ENCODE measurements at places on chromosomes 3 and 15. TPM values are rescaled to one million over a fixed set of nuclear protein-coding genes. Genes with fewer than 3 reads are reported as not detected.

GRCh38 chr3:124845406-124845805 lies 41.8 kb downstream of the ITGB5 start:
- H3K4me3 ChIP-seq = no peak overlapping the region
- H3K4me1 ChIP-seq = no peaks in the 10 kb centered on the region
- H3K27me3 ChIP-seq = no peaks in the 10 kb centered on the region
- no peak for DNase-seq

DNA sequence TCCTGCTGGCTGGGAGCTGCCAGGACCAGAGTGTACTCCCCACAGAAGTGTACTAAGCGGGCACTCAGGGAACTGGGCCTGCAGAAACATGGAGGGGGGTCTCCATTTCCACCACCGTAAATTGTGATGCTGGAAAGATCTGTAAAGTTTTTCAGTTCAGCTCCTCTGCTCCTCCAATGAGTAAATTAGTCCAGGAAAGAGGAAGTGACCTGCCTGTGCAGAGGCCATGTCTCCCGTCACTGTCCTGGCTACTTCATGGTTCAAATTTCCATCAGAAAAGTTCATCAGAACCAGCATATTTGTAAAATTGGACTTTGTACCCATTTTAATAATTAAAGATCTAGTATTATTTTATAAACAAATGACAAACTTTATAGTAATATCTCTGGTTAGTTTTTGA lies 226.7 kb upstream of the THBS1 start:
- peaks cover 19% of the 10 kb centered on the region for H3K4me1 ChIP-seq
- H3K27ac ChIP-seq = no peak overlapping the region
- no peak for DNase-seq
- no peaks in the 10 kb centered on the region for H3K27me3 ChIP-seq
- no peaks in the 10 kb centered on the region for H3K36me3 ChIP-seq

DNA sequence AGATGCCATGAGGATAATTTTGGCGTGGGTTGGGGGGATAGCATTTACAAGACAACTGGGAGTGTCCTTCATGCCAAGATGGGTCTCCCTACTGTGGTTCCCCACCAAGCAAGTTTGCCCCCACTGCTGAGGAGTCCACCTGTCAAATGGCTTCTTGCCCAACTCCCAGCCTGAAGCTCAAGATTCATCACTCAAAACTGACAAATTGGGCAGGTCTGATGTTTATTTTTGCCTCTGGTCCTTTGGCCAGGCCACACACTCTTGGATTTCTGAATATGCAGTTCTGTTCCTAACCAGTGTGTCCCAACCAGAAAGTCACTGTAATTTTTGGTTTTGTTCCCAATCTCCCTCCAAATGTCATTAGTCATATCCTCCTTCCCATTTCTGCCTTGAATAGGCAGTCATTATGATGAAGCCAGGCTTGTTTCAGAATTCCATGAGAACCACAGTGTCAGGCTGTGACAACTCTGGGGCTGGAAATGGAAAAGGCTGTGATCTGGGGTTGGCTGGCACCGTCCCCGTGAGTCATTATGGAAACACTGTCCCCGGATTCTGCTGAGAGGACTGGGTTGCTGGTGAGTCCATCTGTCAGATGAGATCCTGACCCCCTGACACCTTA lies 29.3 kb upstream of the MEF2A start:
- DNase-seq = peak; percentile 12
- H3K4me1 ChIP-seq = no peaks in the 10 kb centered on the region
- no peak overlapping the region for H3K4me3 ChIP-seq

DNA sequence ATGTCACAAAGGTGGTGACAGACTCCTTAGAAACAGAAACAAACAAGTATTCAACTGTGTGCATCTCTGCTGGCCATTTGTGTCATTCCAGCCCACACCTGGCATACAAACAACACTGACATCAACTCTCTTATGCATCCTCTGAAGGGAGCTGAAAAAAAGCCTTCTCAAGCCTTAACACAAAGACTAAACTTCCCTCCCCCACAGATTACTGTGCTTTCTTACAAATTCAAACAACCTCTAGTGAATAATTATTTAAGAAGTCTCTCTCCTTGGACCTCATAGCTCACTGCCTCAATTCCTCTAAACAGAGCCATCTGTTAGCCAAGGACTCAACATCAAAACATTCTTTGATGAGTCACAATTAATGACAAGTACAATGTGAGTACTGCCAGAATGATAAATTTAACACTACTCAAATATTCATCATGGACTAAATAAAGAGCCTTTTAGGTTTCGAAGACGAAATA lies 132.1 kb downstream of the WDR76 start:
- no peaks in the 10 kb centered on the region for H3K36me3 ChIP-seq
- DNase-seq = no peak
- no peaks in the 10 kb centered on the region for H3K27me3 ChIP-seq
- H3K4me1 ChIP-seq = no peaks in the 10 kb centered on the region
- no peak overlapping the region for H3K27ac ChIP-seq

GRCh38 chr3:165642761-165643420 lies 194.3 kb downstream of the BCHE start:
- DNase-seq = no peak
- no peaks in the 10 kb centered on the region for H3K27me3 ChIP-seq
- H3K4me3 ChIP-seq = no peak overlapping the region
- no peak overlapping the region for H3K27ac ChIP-seq
- H3K4me1 ChIP-seq = no peaks in the 10 kb centered on the region

DNA sequence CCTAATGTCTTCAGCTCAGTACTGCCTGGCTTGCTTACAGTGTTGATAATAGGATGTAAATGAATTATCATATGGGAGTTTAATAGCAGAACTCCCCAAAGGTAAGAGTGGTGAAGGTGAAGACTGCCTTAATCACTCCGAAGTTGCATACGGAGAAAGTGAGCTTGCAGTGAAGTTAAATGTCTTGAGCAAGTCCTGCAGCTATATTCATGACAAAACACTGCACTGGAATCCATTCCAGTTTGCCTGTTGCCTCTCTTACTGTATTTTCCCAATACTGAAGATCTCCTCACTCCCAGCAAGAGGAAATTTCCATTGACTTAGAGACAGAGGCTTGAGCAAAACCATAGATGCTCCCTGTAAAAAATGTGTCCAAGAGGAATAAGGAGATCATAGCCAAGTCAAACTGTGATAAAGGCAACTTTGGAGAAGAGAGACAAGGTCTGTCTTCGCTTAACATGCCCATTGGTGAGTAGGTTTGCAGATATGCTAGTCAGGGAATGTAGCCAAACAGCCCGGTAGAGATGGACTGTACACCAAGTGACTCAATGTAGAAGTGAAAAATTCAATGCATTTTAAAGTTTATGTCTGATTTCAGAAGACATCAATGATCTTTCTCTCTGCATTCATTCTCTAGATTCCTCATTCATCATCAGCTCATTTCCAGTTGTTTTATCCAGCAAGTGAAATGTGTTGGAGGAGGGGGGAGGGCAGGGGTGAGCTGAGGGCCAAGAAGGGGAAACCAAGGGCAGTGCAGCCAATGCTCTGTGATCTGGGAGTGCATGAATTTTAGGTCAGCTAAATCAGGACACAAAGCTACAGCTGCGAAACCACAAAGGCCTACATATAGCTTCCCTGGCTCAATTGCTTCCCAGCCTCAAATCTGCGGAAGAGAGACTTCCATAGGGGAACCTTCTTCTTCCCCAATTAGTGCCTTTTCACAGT lies 667.1 kb upstream of the NR2F2 start:
- H3K27ac ChIP-seq = no peak overlapping the region
- no peak overlapping the region for H3K4me3 ChIP-seq
- H3K27me3 ChIP-seq = no peaks in the 10 kb centered on the region
- no peak for DNase-seq
- H3K36me3 ChIP-seq = no peaks in the 10 kb centered on the region
- no peaks in the 10 kb centered on the region for H3K4me1 ChIP-seq

DNA sequence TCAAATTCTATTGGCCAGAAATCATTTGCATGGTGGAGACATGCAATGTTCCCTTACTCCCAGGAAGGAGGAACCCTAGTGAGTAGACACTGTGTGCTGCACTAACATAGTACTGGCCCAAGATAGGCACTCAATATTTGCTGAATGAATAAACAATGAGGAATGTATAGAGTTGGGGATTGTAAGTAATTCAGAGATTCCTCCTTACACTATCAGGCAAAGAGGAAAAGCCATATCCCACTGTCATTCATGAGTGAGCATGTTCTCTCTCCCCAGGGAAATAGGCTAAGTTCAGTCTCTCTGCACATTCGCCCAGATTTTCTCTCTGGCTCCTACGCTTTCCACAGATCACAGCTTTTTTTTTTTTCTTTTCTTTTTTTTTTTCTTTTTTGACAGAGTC lies 154.9 kb upstream of the WNT5A start:
- no peak overlapping the region for H3K27ac ChIP-seq
- H3K4me3 ChIP-seq = no peak overlapping the region

- DNase-seq = no peak
- no peak overlapping the region for H3K4me3 ChIP-seq
- no peaks in the 10 kb centered on the region for H3K27me3 ChIP-seq
- H3K36me3 ChIP-seq = no peaks in the 10 kb centered on the region
- H3K27ac ChIP-seq = no peak overlapping the region
Observed at GRCh38 chr15:53106505-53107286, 316.6 kb upstream of the ONECUT1 start.

- no peak overlapping the region for H3K4me3 ChIP-seq
- DNase-seq = no peak
- peaks cover 19% of the 10 kb centered on the region for H3K4me1 ChIP-seq
- no peaks in the 10 kb centered on the region for H3K27me3 ChIP-seq
- H3K36me3 ChIP-seq = no peaks in the 10 kb centered on the region
Observed at GRCh38 chr15:36809380-36809779, 230.0 kb downstream of the CDIN1 start.

DNA sequence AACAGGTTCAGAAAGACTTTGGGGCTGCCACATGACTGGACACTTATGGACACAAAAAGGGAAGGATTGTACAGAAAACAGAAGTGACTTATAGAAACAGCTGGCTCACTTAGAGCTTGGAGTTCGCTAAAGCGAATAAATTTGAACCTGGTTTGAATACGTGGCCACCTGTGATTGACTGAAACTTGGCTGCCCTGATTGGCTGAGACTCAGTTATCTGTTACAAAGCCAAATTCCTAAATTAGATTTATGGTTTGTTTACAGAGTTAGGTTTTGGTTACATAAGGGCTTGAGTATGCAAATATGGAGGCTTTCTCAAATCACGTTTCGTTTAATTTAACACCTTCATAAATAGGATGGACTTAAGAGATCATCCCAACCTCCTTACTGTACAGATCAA lies 270.2 kb downstream of the THSD4 start:
- H3K27ac ChIP-seq = peak overlapping the region; percentile 16
- no peak overlapping the region for H3K4me3 ChIP-seq
- peaks cover 6% of the 10 kb centered on the region for H3K4me1 ChIP-seq
- no peaks in the 10 kb centered on the region for H3K27me3 ChIP-seq
- no peak for DNase-seq

- H3K27ac ChIP-seq = no peak overlapping the region
- H3K4me3 ChIP-seq = no peak overlapping the region
- H3K27me3 ChIP-seq = no peaks in the 10 kb centered on the region
- H3K4me1 ChIP-seq = no peaks in the 10 kb centered on the region
- peak; percentile 37 for DNase-seq
Observed at GRCh38 chr3:48507256-48508061, 3.5 kb upstream of the SHISA5 start.

- H3K27me3 ChIP-seq = no peaks in the 10 kb centered on the region
- no peaks in the 10 kb centered on the region for H3K36me3 ChIP-seq
- no peak overlapping the region for H3K27ac ChIP-seq
- H3K4me3 ChIP-seq = no peak overlapping the region
Observed at GRCh38 chr3:189289251-189289650, 117.5 kb downstream of the TPRG1 start.

GRCh38 chr3:182861348-182861747 lies 68.0 kb downstream of the ATP11B start:
- H3K4me1 ChIP-seq = no peaks in the 10 kb centered on the region
- no peak overlapping the region for H3K4me3 ChIP-seq
- H3K27me3 ChIP-seq = no peaks in the 10 kb centered on the region
- no peak overlapping the region for H3K27ac ChIP-seq
- no peak for DNase-seq

GRCh38 chr15:50828610-50829206 lies 63.2 kb upstream of the SPPL2A start:
- H3K27ac ChIP-seq = no peak overlapping the region
- H3K4me3 ChIP-seq = no peak overlapping the region
- H3K27me3 ChIP-seq = no peaks in the 10 kb centered on the region
- H3K4me1 ChIP-seq = no peaks in the 10 kb centered on the region
- no peaks in the 10 kb centered on the region for H3K36me3 ChIP-seq
- DNase-seq = no peak

- no peak overlapping the region for H3K4me3 ChIP-seq
- H3K4me1 ChIP-seq = peaks cover 16% of the 10 kb centered on the region
- no peak for DNase-seq
- H3K27me3 ChIP-seq = no peaks in the 10 kb centered on the region
Observed at GRCh38 chr15:70066447-70066846, 31.3 kb downstream of the TLE3 start.

- H3K36me3 ChIP-seq = no peaks in the 10 kb centered on the region
- DNase-seq = no peak
- no peak overlapping the region for H3K4me3 ChIP-seq
- H3K4me1 ChIP-seq = no peaks in the 10 kb centered on the region
- no peak overlapping the region for H3K27ac ChIP-seq
Observed at GRCh38 chr3:29181872-29182271, 99.0 kb upstream of the RBMS3 start.

The CLCN2 gene
- polyA plus RNA-seq = 25.5 TPM

The C3orf33 gene
- polyA plus RNA-seq = 1.5 TPM

The CPN2 gene
- polyA plus RNA-seq = not detected

Data from pancreas (tissue), 10 donors.